ENCODE measurements at places on chromosomes 1 and 21.

GRCh38 chr21:39631842-39632562 lies 19.3 kb downstream of the B3GALT5 start:
- no peak for DNase-seq

GRCh38 chr1:93692451-93692861 lies 10.8 kb upstream of the BCAR3 start:
- no peak for DNase-seq

- no peak for DNase-seq
Observed at GRCh38 chr1:246355411-246356230, 151.5 kb downstream of the SMYD3 start.

GRCh38 chr1:86965827-86966182 lies 51.4 kb downstream of the HS2ST1 start:
- no peak for DNase-seq

- no peak for DNase-seq
Observed at GRCh38 chr1:99645203-99645602, 710 bp upstream of the PALMD start.

DNA sequence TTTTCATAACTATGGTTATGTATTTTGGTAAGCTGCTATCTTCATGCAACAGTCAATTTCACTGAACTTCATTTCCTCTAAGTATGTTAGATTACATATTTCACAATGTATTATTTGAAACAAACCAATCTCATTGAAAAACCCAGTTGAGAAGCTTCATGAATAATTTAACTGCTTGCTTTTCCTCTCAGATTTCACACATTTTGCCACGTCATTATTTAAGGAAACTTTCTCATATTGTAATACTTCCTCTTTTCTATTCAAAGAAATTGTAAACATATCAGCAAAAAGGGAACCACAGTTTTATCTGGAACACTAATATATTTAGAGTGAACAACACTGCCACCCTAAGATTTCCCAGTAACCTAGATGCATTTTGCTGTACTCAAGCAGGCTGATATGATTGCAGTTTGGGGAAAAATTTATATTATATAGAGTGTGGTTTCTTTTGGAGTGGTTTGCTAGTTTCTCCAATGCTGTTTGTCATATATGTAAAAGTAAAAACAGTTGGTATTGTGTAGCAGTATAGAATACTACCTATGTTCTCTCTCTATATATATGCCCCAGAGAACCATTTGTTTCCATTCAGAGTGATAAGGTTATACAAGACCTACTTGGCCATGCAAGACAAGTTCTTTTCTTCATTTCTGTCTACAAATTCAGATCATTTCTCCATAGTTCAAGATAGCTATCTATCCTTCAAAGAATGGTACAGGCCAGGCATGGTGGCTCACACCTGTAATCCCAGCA lies 28.4 kb upstream of the AHCTF1 start:
- no peak for DNase-seq

- DNase-seq = peak; percentile 23
Observed at GRCh38 chr1:47436304-47436978, 1.4 kb upstream of the FOXD2 start.

GRCh38 chr1:193283016-193283415 lies 96.6 kb upstream of the B3GALT2 start:
- no peak for DNase-seq

- DNase-seq = no peak
Observed at GRCh38 chr1:196558411-196558810, 49.8 kb downstream of the KCNT2 start.

DNA sequence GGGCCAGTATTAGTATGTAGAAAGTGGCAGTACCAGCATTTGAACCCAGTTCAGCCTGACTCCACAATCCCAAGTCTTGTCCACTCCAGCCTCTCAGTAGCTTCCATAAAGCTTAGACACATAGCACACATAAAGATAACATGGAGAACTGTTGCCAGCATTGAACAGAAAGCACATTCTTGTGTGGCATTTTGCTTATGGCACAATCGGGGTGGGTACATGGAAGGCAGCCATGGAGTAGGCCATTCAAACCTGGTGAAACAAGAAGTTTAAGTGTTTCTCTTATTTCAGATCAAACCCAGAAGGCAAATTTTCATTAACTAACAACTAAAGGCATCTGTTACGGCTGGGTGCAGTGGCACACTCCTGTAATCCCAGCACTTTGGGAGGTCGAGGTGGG lies 102.7 kb downstream of the HIVEP3 start:
- no peak for DNase-seq

GRCh38 chr1:198699167-198700015 lies 60.6 kb downstream of the PTPRC start:
- DNase-seq = peak; percentile 40

DNA sequence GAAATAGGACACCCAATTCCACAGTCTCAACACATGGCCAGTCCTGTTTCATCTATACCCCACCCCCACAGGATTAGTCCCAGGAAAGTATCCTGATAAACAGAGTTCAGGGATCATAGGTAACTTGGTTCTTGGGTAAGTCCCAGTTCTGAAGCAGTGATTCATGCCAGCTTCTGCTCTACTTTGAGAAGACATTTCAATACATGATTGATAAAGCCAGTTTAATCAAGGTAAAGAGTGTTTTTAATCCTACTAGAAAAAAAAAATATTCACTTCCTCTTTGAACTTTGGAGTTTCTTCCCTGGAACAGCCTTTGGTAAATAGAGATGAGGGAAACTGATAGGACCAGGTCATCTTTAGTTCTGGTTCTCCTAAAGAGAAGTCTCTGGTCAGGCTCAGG lies 142.4 kb downstream of the TLR5 start:
- no peak for DNase-seq

- DNase-seq = no peak
Observed at GRCh38 chr1:89203166-89203565, 4.4 kb upstream of the GBP4 start.

DNA sequence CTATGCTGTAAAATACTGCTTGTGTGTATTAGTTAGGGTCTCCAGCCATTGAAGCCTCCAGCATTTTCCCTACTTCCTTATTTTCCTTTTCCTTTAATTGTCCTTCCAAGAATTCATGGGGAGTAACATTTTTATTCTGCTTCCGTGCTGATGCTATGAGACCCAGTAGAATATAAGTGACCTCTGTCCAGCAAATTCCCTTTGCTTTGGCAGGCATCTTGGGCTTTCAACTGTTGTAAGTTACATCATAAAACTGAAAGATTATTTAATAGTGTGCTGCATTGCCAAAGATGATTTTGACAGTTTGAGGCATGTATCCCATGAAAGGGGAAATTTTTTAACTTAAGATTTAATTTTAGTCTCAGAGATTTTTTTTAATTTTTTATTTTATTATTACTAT lies 48.1 kb upstream of the B3GALT2 start:
- DNase-seq = no peak

GRCh38 chr1:53409233-53409632 lies 50.0 kb upstream of the DMRTB1 start:
- no peak for DNase-seq

GRCh38 chr1:107145637-107146036 lies 4.8 kb downstream of the NTNG1 start:
- DNase-seq = no peak

DNA sequence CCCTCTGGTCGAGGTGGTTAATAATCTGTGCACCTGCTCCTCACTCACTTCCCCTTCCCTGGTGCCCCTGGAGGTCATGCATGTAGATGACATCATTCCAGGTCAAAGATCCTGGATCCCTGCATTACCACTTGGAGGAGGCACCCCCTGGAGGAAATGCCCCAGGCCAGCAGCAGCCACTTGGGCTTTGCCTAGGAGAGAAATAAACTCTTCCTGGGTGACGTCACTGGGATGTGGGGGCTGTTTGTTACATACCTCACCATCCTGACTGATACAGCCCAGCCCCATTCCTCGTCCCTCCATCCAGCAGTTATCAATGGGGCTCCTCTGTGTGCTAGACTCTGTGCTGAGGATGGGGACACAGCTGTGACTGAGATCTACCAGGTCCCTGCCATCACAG lies 433.6 kb downstream of the PTPRU start:
- DNase-seq = no peak

GRCh38 chr1:65062339-65062738 lies 85.7 kb upstream of the AK4 start:
- no peak for DNase-seq

DNA sequence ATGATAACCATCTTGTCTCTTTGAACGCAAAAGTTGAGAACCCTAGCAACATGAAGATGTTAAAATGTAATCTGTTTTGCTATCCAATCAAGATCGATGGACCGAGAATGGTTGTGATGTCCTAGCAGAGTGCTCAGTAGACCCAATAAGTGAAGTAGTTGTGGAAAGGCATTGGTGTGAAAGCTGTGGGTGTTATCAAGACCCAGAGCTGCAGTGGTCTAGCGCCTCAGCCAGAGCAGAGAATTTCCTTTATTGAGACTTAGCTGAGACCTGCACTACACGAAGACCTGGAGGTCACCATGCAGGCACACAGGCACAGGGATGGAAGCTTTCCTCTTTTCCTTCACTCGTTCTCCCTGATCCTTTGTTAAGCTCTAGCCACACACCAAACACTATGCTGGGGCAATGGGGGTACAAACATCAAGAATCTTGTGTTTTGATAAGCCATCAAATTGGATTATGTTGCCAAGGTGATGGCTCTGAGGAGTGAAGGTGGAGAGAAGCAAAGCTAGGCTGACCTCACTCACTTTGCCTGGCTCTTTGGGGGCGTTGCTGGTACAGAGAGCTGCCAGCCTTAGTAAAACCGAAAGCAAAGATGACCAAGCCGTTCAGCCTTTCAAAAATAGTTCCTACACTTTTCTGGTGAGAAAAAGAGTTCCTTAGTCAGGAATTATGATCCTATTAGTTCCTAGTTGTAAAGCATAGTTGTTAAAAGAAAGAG lies 24.1 kb downstream of the METTL13 start:
- no peak for DNase-seq

DNA sequence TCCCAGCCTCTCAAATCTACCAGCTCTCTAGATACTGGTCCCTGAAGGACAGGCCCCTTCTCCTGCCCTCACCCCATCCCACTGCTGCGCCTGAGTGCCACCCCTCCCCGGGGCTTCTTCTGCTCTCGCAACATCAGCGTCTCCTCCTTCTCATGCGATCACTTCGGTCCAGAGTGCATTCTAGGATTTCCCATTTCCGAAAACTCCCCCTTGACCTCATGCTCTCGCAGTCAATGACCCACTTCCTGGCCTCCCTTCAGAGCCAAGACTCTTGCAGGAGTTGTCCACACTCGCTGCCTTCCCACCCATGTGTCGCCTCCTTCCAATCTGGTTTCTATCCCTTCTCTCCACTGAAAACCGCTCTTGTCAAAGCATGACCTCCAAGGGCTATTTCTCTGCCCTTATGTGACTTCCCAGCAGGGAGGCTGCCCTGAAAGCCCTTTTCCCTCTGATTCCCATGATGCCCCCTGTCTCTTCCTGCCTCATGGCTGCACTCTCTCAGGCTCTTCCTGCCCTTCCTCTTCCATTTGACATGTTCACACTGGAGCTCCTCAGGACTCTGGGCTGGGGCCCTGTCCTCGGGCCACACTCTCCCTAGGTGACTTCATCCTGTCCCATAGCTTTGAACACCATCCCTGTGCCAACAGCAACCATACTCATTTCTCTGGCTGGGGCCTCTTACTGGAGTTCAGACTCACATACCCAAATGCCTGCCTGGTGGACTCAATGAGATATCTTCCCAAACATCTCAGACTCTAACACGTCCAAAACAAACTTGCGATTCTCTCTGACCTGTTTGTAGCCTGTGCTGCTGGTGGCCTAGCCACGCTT lies 46.0 kb downstream of the LDLRAD2 start:
- no peak for DNase-seq

GRCh38 chr21:45259206-45259840 lies 28.4 kb downstream of the POFUT2 start:
- no peak for DNase-seq

GRCh38 chr1:19825298-19825697 lies 10.2 kb upstream of the RNF186 start:
- DNase-seq = no peak

DNA sequence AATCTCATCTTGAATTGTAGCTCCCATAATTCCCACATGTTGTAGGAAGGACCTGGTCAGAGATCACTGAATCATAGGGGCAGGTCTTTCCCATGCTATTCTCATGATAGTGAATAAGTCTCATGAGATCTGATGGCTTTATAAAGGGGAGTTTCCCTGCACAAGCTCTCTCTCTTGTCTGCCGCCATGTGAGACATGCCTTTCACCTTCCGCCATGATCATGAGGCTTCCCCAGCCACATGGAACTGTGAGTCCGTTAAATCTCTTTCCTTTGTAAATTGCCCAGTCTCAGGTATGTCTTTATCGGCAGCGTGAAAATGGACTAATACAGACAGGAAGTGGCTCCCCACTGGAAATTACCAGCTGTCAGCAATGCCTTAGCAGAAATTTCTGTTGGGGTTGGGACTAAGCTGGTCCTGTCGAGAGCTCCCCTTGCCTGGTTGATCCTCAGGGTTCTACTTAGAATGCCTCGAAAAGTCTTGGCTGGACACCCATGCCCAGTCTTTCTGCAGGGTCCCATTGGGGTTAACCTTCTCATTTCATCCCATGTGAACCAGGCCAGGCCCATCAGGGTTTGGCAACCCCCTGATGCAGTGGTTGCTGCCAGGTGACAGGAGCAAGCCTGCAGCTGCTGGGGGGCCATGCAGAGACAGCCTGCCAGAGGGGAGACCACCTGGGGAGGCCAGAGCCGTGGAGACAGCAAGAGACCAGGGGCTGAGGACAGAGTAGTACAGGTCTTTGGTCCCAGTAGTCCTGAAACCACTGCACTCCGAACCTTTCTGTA lies 2.8 kb upstream of the ABCG1 start:
- no peak for DNase-seq

- DNase-seq = peak; percentile 48
Observed at GRCh38 chr1:153922076-153922971, 448 bp downstream of the GATAD2B start.

DNA sequence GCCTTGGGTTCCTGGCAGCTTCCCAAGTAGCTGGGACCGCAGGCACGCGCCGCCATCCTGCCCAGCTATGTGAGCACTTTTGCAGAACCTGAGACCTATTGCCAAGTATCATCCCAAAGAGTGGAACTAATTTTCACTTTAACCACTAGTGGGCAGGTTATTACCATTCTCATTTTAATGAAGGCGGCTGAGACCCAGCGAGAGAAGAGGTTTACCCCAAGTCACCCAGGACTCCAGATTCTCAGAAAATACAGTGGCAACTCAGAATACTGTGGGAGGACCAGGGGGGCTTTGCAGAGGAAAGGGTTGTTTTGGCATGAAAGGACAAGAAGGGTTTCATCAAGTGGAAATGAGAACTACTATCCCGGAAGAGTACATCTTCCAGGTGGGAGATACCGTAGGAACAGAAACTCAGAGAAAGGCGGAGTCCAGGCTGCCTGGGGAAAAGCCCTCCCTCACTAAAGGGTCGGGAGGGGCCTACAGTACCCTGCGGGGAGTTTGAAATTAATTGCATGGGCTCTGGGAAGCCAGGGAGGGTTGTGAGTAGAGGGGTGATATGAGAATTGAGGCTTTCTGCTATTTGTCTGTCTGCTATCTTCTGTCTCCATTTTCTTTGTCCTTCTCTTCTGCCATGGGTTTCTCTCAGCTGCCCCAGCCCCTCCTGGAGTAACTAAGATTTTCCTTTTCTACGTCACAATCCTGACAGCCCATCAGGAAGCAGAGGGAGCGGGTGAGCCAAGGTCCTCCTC lies 7.2 kb upstream of the SEMA4A start:
- no peak for DNase-seq

All from activated CD8-positive, alpha-beta memory T cell treated with anti-CD3 and anti-CD28 coated beads for 1 hour (primary cell).